CD4-positive, alpha-beta T cell treated with Interleukin-6 at 100 ng/mL for 8 hours (primary cell): ENCODE measurements at places on chromosomes 11 and 22.

DNA sequence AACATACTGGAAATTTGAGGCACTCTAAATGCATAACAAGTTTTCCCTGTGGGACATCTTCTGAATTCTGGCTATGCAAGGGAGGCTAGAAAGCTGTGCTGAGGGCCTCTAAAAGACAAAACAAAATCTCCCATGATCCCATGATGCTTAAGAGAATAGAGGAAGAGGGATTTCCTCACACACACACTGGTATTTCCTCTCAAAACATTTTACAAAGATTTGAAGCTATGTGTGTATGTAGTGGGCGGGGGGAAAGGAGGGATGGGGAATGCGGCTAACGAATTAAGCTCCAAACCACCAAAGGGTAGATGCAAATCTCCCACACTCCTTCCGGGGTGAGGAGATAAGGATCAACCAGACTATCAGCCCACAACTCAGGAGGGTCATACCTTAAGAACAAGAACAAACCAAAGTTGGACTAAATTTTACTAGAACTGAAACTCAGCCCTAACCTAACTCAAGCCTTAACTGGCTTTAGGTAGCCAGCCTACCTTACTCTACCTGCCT lies 6.0 kb downstream of the OR2AT4 start:
- DNase-seq, result no peak

- peak; percentile 26 for DNase-seq
Measured at GRCh38 chr22:32796865-32797573, 4.5 kb upstream of the TIMP3 start.

- DNase-seq, result peak; percentile 42
Measured at GRCh38 chr22:39306456-39307361, 12.7 kb downstream of the RPL3 start.

GRCh38 chr22:24088816-24089215 lies 77.7 kb downstream of the CABIN1 start:
- no peak for DNase-seq

GRCh38 chr11:7579361-7579791 lies 65.6 kb downstream of the PPFIBP2 start:
- no peak for DNase-seq

- no peak for DNase-seq
Measured at GRCh38 chr11:127445476-127445875, 444.9 kb upstream of the KIRREL3 start.

DNA sequence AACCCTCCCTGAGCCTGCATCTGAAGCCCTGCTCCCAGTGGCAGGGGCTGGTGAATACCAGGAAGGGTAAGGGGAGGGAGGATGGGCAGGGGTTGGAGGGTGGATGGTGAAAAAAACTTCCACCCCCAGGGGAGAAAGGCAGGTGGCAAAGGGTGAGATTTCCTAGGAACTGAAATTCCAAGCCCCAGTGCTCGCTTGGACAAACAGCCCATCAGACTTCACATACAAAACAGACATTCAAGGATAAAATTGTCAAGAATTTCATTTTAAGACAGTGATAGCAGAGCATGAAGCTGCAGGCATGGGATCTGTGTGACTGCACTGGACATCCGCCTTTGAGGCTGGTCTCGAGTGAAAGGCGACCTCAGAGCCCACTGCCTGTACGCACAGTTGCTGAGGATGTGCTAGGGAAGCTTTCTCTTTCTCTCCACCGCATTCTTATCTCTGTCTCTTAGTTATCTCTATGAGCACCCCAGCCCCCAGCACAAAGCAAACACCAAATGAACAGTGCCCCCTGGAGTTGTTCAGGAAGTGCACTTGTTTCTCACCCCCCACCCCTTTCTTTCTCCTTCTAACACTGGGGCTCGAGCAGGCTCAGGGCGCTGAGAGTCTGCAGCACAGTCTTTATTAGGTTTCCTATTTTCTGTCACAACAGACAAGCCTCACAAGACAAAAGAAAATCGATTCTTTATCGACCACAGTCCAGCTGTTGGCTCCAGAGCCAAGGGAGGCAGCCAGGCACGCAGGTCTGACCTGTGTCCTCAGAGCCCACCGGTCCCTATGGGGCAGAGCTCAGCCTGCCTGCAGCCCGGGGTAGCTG lies 237.3 kb upstream of the NCAM1 start:
- DNase-seq, result no peak

- DNase-seq, result no peak
Measured at GRCh38 chr22:48536541-48537342, 1290.9 kb downstream of the BRD1 start.

GRCh38 chr22:36775586-36775963 lies 344 bp downstream of the IFT27 start:
- DNase-seq, result peak; percentile 31

DNA sequence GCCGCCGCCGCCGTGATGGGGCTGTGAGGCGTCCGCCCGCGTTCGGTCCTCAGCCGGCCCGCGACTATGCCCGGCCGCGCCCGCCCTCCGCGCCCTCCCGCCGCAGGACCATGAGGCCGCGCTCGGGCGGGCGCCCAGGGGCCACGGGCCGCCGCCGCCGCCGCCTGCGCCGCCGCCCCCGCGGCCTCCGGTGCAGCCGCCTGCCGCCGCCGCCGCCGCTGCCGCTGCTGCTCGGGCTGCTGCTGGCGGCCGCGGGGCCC lies 215 bp downstream of the ZNRF3 start:
- no peak for DNase-seq

DNA sequence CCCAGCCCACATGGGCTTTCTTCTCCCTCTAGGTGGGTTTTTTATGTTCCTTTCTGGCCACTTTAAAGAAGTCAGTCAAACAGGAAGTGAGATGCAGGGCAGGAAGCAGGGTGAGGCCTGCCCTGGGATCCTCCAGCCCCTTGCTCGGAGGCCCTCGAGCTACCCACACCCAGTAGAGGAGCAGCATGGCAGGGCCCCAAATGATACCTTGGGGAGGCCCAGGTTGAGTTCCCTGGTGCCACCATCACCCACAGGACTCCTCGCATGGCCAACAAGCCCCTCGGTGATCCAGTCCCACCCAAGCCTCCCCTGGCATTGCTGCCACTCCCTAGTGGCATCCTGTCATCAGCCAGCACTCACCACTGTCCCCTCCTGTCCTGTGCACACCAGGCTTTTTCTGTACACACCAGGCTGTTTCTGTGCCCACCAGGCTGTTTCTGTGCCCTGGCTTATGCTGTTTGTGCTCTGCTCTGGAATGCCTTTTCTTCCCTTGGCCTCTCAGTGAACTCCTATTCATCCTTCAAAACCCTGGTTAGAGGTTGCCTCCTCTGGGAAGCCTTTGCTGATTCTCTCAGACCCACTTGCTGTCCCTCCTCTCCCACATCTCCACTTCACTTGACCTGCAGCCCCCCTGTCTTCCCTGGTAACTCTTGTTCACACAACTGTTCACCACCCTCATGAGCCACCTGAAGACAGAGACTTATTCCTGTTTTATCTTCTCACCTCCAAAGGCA lies 3.1 kb upstream of the PTGDR2 start:
- no peak for DNase-seq

DNA sequence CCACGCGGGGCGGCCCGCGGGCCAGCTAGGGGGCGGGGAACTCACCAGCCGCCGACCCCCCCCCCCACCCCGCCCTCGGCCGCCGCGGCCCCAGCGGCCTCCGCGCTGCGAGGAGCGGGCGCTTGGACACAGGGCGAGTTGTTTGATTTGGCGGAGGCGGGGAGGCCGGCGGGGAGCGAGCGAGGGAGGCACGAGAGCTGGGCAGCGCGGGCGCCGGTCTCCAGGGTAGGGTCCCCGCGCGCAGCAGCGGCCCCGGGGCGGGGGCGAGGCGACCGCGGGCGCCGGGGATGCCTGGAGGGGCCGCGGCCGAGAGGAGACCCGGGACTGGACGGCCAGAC lies 64.4 kb downstream of the NAV2 start:
- no peak for DNase-seq

DNA sequence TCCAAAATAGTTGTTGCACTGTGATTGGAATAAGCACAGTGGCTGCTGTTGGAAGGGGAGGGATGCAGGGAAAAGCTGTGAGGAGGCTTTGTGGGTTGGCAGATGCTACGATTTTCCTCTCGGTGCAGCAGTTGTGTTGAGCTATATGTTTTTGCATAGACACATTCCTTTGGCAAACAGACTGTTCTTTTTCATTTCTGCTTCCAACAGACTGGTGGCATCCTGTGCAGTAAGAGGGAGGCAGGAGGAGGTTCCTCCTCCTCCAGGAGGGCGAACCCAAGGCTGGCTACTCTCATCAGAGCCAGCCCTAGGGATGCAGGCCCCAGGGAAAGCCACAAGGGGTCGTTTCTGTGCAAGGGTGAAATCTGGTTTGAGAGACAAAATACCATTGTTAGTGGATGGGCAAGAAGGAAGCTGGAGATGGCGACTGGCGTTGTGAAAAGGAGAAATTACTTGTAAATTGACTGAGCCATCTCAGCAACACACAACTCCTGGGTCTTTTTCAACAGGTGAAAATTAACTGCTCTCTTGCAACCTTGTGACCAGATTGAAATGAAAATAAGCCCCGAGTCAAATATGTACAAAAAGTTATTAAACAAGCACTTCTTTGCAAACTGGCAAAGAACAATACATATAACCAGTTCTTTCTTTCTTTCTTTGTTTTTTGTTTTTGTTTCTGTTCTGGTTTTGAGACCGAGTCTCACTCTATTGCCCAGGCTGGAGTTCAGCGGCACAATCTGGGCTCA lies 26.5 kb upstream of the UBASH3B start:
- peak; percentile 67 for DNase-seq

DNA sequence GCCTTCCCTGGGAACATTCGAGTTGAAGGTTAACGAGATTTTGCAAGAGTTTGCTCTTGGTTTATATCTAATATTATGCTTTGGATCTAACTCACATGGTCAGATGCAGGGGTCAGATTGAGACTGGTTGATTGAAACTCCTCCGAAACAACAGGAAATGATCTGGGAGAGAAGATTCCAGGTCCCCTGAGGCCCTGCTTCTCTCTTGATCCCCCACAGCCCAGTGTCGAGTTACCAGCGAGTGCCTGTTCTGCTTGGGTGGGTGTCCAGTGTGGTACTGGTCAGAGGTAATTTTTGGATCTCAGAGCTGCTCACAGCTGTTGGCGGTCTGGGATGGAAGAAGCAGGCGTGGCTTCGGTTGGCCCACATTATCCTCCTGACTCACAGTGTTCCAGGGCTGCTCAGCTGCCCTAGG lies 9.2 kb downstream of the FBLN1 start:
- DNase-seq, result no peak

GRCh38 chr11:326842-327580 lies 6.4 kb upstream of the IFITM3 start:
- DNase-seq, result peak; percentile 77
